Fibroblast of skin of right quadriceps (primary cell): ENCODE measurements at places on chromosomes 3 and 15.
A peak's percentile ranks its signal among the peaks of the same experiment; 100 is the strongest.

DNA sequence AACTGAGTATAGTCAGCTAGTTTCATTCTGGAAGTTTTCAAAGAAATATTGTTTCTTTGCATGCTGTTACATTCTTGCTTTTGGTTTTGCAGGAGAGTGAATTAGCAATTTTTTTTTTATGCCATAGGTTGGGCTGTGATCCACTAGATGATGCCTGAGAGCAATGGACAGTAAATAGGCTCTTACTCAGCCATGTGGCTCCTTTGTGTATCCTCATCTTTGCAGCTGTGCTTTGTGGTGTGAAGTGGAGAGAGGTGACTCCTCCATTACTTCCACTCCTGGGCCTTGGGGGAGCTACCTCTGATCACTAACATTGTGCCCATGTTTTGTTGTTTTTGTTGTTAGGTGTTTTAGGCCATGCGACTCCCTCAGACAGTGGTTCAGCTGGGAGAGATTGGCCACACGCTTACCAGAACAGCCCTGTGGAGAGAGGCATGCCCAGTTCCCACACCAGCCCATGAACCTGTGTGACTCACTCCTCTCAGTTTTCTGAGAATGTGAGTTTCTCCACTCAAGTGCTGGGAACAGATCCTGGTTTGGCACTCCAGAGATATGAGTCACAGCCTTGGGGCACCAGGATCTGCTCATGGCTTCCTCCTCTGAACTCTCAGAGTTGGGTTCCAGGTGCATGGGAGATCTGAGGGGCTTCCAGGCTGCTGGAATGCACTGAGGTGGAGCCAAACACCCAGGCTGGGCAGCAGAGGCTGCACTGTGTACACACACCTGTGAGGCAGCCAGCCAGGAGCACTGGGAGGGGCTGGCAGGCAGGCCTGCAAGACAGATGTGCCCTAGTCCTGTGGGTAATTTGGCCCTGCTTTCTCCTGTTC, 785.3 kb downstream of the ROBO2 start:
- peak; percentile 88 for DNase-seq

GRCh38 chr3:141275032-141275422, 43.4 kb downstream of the PXYLP1 start:
- DNase-seq, result peak; percentile 68

DNA sequence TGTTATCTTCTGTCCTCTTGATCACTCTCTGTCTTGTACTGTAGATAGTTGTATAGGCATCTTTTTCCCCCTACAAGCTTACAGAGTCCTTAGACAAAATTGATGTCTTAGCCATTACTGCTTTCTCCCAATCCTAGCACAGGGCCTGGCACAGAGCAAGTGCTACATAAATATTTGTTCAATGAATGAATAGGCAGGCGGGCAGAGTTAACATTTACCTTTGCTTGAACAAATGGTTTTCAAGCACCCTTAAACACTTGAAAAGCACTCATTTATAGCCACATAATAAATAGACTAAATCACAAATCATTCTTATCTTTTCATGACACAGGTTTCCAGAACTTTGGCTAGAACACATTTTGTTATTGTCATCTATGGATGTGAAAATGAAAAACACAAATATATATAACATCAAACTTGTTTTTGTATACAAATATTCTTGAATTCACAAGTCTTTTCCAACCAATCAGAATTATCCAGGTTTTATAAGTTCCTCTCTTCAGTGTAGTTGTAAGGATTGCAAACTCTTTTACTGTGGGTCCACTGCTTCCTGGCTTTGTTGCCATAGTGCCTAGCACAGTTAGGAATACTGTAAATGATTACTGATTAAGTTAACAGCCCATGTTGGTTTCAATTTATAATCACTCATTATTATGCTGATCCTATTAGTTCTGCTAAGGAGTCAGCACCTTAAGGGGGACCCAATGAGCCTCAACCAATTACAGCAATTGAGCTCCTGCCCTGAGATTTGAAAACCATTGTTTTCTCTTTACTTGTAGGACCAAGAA, 61.9 kb downstream of the ISL2 start:
- no peak for DNase-seq

DNA sequence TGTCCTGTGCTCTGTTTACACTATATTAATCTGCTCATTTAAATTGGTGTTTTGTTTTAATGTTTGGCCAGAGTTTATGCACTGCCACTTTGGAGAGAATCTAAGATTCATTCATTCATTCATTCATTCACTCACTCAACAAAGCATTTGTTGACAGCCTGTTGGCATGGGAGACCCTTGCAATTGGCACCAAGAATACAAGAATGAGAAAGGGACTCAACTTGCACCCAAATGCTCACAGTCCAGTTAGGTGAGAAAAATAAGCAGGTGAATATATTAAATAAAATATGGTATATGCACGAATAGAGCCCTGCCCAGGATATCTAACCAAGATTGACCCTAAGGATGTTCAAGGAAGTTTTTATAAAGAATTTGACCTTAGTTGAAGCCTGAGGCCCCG, 80.4 kb downstream of the TGFBR2 start:
- no peak for DNase-seq

- peak; percentile 47 for DNase-seq
Measured at GRCh38 chr15:81502439-81502838, 128.4 kb upstream of the TMC3 start.

DNA sequence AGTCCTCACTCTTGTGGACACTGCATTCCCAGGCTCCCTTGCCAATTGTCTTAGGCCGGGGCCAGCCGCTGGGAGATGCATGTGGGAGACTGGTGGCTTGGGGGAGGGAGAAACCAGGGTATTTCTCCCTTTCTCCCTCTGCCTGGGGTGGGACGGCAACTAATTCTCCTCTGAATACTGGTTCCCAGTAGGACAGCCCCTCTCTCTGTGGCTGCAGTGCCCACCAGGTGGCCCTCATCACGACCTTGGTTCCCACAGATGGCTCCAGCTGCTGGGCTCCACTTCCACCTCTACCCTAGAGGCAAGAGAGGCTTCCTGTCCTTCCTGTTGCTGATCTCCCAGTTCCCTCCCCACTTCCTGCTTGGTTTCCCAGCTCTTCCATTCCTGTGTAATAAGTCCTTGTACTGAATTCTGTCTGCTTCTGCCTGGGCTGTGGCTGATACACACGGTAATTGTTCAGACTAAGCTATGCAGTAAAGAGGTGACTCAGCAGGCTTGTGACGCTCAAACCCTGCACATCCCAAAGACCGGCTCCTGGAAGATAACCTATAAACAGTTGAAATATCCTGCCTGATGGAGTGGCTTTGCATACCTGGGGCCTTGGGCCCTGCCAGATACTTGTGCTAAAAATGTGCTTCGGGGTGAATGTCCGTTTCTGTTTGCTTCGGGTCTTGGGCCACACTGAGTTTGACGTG, 20.4 kb upstream of the COPG1 start:
- DNase-seq, result peak; percentile 83

DNA sequence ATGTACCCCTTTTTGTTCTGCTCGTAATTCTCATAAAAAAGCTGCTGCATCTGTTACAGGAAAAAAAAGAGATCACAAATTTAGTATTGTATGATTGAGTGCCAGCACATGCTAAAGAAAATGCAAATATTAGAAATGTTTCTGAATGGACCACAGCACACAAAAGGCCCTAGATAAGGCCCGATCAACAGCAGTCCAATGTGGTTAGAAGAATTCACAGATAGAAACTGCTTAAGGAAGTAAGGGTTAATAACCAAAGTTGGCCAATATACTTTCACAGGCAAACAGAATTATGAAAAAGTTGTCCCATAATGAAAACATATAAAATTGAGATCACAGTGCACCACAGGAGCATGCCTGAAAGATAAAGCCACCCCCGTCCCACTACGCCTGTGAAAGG, 72.9 kb downstream of the CHSY1 start:
- no peak for DNase-seq

GRCh38 chr3:109257269-109257668, 59.0 kb downstream of the DPPA2 start:
- peak; percentile 77 for DNase-seq

DNA sequence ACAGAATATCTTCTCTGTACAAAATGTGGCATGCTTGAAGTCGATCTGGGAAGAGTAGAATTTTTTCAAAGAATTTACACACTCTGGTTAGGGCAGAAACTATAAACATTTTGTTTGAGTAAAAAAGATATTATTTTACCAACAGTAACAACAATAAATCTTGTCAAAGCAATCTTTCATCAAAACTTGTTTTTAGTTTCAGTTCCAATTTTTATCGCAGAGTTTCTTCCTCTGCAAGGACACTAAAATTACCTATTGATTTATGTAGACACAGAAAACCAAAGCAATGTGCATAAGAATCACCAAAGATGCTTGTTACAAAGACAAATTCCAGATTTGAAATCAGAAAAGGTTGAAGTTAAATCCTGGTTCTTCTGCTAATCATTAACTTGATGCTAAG, 61.9 kb downstream of the CGGBP1 start:
- DNase-seq, result no peak

DNA sequence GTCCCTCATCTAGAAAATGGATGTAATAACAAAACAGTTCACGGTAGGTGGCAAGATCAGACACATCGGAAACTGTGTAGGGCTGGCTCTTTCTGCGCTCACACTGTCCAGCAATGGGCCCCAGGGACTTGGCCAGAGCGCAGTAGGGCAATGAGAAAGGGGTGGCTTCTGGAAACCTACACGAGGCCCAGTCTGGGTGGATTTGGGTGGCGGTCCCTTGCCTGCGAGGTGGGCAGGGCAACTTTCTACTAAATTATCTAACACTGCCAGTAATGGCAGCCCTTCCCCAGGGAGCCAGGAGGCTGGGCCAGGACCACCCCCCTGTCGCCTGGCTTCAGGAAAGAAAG, 2.1 kb upstream of the TNK2 start:
- no peak for DNase-seq
